ENCODE measurements at places on chromosomes 11 and 22. TPM values are rescaled to one million over a fixed set of nuclear protein-coding genes. Genes with fewer than 3 reads are reported as not detected.

DNA sequence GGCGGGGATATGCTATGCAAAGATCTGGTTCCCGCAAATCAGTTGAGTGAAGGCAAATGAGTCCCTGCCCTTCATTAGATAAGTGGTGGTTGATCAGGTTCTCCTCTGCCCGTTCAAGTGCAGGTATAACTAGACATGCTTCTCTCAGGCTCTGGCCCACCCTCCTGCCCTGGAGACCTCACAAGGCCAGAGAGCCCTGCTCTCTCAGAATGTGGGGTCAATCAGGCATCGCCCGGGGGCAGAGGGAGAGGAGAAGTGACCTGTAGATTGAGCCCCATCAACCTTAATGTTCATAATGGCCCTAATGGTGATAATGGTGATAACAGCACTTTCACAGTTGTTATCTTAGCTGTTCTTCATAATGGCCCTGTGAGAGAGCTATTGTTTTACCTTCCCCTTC lies 224.3 kb downstream of the DSCAML1 start:
- no peak for DNase-seq

GRCh38 chr11:25180187-25180586 lies 683.3 kb downstream of the LUZP2 start:
- DNase-seq, result no peak

DNA sequence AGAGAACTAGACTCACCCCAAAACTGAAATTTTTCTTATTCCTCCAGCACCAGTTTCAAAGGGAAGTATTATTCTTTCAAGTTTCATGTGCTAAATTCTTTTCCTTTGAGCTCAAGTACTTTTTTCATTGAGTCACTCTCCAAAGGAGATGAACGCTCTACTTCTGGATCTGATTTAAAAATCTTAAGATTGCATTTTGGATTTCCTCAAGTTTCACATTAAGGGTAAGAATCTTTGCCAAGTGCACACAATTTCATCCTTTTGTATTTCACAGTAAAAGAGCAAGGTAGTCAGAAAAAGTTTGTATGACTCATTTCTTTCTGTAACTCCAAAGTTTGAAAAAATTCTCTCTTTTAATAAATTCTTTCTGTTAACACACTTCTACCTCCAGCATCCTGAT lies 435.5 kb downstream of the RAB38 start:
- DNase-seq, result no peak

DNA sequence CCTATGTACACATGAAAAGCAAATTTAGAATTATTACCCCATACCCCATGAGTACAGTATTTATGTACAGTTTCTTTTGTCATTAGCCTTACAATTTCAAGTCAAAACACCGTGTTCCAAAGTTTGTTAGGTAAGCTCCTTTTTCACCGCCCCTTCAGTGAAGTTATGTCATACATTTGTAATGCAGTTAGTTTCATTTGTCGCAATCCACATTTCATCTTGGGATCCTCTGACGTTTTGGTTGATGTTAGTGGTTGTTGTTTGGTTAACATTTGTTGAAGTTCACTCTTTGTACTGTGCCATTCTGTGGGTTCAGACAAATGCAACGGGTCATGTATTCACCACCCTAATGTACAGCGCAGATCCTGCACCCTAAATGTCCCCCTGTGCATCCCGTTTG lies 45.2 kb downstream of the ARHGEF12 start:
- DNase-seq, result no peak

DNA sequence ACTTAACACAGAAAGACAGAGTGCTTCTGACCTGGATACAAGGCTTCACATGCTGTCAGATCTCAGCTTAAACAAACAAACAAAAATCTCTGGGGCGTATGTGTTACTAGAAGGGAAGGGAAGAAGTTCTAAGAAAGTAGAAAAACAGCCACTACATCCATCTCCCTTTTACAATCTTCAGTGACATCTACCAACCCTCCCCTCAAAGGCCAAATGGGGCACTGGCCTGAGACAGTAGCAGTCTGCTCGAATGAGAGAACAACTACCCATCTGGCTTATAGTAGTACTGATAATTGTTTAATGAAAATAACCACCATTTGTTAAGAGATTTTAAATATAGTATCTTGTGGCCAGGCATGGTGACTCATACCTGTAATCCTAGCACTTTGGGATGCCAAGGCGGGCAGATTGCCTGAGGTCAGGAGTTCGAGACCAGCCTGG lies 29.4 kb downstream of the CCDC83 start:
- no peak for DNase-seq

- DNase-seq, result peak; percentile 79
These were observed 952 bp downstream of the YAP1 start for GRCh38 chr11:102111011-102111786.

DNA sequence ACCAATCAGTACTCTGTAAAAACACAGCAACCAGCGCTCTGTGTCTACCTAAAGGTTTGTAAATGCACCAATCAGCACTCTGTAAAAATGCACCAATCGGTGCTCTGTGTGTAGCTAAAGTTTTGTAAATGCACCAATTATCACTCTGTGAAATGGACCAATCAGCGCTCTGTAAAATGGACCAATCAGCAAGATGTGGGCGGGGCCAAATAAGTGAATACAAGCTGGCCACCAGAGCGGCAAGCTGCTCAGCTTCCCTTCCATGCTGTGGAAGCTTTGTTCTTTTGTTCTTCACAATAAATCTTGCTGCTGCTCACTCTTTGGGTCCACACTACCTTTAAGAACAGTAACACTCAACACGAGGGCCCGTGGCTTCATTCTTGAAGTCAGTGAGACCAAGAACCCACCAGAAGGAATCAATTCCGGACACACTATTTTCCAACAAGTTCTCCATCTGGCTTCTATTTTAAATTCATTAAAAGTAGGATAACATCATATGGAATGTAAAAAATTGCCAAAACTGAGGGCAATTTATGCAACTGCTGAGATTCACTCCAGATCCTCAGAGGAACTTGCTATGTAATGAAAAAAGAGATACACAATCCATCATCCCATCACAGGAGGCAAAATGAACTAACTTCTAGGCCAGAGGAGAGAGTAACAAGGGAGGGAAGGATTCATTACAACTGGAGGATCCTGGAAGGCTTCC lies 3.1 kb upstream of the PANX1 start:
- DNase-seq, result no peak

- no peak for DNase-seq
These were observed 84.0 kb downstream of the RSF1 start for GRCh38 chr11:77736473-77736872.

- no peak for DNase-seq
These were observed 72.0 kb downstream of the TP53I11 start for GRCh38 chr11:44878711-44879110.

GRCh38 chr11:29095821-29096220 lies 921.0 kb downstream of the KCNA4 start:
- DNase-seq, result no peak

DNA sequence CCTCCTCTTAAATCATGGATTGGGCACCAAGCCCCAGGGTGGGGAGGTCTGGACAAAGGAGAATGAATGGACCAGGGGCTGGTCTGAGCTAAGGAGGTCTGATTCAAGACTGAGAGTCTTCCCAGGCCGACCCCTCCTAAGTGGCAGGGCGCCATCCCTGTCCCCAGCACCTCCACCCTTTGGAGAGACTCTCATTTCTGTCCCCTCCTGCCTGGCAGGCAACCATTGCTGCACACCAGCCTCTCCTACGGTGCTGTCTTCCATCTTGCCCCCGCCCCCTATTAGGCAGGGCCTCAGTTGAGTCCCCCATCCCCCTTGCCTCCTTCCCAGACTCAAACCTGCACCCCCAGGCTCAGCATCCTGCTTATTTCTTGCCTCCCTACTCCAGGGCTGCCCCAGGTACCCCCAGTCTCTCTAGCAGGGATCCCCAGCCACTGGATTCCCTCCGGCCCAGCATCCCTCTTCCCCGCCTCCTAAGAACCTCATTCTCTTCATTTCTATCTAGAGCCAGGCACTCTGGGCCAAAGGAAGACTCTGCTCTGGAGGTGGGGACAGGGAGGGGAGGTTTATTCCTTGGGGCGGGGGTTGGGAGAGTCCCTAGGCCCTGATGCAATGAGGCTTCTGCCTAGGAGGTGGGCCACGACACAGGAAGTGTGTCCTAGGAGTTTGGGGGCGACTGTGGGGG lies 1.7 kb upstream of the RCOR2 start:
- DNase-seq, result no peak

- no peak for DNase-seq
These were observed 2.2 kb downstream of the CD6 start for GRCh38 chr11:60973699-60974098.

GRCh38 chr11:22521226-22521625 lies 104.4 kb downstream of the FANCF start:
- peak; percentile 57 for DNase-seq

DNA sequence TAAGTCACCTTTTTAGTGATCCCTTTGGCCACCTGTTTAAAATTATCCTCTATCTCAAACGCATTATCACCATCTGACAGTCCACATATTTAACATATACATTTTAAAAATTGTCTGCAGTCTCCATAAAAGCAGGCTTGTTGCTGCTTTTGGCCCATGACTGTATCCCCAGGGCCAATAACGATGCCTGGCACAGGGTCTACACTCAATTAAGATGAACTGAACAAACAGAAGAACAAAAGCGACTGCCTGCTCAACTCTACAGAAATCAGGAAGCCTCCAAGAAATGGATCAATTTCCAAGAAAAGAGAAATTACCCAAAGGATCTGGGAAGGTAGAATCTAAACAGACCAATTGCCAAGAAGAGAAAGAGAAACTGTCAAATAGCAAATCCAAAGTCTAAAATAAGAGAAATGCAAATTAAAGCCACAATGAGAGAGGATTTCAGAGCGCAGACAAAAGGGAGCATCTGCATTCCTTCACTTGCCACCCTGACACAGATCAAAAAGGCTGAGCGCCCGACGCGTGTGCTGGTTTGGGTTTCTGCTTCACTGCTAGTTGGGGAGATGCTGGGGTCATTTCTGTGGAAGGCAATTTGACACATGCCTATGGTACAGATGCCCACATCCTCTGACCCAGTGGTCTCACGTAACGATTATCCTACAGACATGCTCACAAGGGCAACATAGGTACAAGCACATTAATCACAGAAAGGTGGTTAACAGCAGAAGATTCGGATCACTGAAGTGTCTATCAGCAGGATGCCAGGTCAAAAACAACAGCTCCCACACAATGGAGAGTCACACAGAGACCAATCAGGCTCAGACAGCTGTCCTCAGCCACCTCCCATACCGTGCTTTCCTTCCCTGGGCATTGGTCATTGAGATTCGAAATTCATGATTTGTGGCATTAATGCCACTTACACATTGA lies 55.9 kb downstream of the SHISAL1 start:
- DNase-seq, result no peak

DNA sequence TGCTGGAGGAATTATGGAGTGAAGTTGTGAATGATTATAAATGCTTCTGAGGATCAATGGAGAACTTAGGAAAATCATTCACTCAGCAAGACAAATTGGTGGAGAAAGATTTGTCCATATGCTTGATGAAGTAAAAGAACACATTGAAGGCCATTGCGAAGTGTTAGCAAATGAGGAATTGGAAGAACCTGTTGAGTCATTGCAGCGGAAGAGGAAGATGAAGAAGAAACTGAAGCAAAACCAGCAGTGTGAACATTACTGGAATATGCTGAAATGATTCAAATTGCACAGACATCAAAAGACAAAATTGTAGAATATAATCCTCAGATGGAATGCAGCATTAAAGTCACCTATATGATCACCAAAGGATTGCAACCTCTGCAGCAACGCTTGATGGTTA lies 168.1 kb downstream of the ADAMTS15 start:
- no peak for DNase-seq

DNA sequence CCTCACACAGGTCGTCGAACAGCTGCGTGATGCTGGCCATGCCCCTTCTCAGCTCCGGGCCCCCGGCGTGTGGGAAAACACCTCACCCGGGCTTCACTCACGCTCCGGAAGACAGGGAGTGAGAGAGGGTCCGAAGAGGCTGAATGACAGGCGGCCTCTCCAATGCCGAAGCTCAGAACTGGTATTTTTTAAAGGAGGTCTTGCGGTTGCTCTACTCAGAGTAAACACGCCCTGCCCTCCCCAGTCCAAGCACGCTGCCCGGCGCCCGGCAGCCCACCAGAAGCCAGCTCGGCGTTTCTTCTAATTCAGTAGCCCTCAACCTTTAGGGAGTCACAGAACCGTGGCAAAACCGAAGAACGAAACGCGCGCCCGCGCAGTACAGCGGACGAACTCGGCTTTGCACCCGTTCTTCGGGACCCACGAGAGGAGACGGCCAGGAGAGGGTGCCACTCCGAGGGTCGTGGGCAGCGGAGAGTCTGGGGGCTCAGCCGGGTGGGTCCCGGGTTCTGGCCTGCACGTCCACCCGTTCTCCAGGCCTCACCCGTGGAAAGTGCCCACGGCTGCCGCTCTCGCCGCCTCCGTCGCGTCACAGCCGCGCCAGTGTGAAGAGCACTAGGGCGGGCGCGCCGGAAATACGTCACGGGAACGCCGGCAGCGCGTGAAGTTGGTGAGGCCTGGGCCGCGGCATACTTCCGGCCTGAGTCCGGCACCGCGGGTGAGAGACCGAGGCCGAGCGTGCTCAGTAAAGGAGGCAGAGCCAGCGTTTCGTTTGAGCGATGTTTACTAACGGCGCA lies at the start of gene TUBGCP6:
Gene TUBGCP6, minus strand, starts transcription at position 604 of the 794 bp plus-strand sequence. Its CDS starts 564 bp downstream, at position 40.
- DNase-seq, result peak; percentile 87

DNA sequence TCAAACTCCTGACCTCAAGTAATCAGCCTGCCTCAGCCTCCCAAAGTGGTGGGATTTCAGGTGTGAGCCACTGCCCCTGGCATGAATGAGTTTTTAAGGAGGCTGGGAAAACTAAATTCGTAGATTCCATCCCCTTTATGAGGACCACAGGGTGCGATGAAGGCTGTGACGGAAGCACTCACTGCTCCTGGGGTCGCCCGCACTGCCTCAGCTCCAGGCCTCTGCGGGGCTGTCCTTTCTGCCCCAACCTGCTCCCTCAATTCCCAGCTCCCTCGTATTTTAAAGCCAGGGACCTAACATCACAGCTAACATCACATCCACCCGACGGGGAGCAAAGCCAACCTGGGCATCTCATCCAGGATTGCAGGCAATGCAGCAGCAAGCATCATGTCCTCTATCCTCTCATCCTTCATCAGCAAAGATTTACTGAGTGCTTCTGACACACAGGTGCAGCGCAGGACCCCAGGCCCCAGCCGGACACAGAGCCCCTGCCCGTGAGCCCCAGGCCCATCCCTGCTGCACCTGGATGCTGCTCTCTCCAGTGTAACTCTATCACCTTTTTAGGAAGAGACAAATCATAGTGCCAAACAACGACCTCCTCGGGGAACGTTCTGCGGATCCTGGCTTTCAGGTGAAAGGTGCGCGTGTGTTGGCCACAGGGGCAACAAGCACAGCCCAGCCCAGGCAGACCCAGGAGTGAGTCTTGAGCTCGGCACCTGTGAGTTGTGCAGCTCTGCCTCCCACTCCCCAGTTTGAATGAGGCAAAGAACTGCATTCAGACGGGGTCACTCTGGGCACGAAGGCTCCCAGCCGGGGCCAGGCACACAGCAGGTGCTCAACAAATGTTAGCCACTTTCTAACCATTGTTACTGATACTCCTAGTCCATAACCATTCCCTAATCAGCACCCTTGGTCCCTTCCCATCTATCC lies 134.3 kb downstream of the CRYBB2 start:
- no peak for DNase-seq

Gene OR6A2
- total RNA-seq, result 0.06 TPM

Gene SCGB1A1
- total RNA-seq, result not detected

Gene TECTA
- total RNA-seq, result 0.11 TPM

Gene ARRB1
- total RNA-seq, result 19.1 TPM

Gene P2RY2
- 72.9 TPM for total RNA-seq
